ENCODE measurements at places on chromosomes 11 and 22.
A peak's percentile ranks its signal among the peaks of the same experiment; 100 is the strongest.

GRCh38 chr11:119936426-119936825 lies 201.5 kb downstream of the TRIM29 start:
- no peak for DNase-seq

DNA sequence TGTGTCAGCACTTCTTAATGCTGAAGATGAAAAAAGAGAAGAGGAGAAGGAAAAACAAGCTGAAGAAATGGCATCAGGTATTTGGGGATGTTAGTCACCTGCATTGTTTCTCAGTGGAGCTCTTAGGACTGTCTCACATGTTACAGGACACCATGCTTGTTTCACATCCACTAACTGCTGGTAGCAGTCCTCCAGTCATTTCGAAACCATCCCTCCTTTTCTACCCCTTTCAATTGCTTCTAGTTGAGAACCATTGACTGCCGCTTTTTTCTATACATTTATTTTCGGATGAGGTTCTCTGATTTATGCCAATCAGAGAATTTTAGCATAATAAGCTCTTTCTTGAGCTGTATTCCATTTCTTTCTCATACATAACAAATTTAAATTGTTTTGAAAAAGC lies 21.5 kb downstream of the BIRC2 start:
- no peak for DNase-seq

- no peak for DNase-seq
Observed at GRCh38 chr11:84061726-84062125, 775.6 kb upstream of the CCDC90B start.

DNA sequence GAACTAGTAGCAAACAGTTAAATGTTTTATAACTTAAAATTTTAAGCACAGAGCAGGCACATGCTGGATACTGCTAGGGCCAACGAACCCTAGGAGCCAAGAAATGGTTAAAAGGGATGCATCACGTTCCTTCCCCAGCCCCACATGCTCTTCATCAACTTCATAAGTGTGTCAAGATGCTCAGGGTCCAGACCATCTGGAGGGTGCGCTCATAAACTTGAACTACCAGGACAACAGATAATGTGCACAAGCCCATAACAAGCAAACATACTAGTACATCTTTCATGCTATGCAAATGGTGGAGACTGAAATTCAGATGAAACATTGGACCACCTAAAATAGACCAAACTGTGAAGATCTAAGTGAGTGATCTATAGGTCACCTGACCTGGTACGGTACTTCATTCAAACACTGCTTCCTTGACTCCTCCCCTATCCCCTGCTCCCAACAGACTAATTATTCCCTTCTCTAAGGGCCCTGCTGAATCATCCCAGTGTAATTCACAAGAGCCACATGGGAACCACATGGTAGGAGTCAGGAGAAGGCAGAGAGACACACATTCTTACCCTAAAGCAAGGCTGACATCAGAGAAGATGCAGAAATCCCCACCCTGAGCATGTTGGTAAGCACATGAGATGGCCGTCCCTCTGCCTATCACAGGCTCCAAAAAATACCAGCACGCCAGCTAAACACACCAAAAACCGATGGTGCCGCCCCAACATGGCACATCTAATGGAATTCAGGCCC lies 83.9 kb downstream of the ETS1 start:
- no peak for DNase-seq

- DNase-seq = no peak
Observed at GRCh38 chr11:120869097-120869496, 154.8 kb upstream of the TBCEL start.

DNA sequence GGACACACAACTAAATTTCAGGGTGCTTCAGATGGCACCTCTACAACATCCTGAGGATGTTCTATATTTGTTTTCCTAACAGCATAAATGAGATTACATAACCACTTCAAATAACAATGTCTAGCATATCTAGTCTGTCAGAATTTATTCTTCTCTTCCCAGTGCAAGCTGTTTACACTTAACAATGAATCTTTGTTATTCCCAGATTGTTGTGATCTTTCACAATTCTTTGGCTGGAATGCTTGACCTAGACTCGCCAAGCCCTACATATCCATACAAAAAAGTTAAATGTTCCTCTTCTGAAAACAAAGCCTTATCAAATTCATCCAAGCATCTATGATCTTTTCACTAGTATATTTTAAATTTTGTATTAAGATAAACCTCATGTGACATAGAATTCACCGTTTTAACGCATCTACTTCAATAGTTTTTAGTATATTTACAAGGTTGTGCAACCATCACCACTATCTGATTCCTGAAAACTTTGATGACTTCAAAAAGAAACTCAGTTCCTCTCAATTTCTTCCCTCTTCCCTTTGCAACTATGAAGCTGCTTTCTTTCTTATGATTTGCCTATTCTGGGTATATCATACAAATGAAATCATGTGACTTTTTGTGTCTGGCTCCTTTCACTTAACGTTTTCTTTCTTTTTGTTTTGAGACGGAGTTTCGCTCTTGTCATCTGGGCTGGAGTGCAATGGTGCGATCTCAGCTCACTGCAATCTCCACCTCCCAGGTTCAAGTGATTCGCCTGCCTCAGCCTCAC lies 61.7 kb upstream of the CHRNA10 start:
- DNase-seq = no peak

DNA sequence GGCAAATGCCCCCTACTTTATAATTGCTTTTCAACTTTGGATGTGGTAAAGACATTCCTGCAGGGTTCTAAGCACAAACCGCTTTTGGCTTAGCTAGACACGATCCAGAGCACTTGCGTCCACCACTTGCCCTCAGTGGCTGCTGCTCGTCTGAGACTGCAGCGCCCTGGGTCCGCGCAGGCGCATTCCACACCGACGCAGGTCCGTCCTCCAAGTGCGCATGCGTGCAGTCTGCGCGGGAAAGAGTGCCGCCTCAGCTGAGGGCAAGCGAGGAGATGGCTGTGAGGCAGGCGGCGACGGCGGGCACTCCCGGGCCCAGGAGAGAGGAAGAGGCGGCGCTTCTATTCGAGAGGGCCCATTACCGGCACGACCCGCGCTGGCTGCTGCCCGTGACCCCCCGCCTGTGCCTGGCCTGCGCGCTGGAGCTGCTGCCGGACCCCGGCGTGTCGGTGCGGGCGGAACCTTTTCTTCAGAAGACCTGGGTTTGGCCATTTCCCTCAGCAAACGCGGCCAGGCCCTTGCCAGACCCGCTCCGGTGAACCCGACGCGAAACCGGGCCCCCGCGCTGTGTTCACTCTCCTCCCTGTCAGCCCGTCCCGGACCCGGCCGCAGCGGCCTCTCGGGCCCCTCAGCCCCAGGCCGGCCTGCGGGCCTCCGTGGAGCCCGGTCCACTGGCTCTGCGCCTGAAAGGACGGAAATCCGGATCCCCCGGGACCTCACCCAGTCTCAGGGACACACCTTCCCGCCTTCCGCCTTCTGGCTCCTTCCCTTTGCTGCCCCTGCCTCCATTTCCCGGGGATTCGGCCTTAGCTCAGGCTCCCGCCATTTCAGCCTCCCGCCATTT lies at the start of gene MEI1:
Gene MEI1 (plus strand): TSS at position 240 of the 844 bp plus-strand sequence. CDS start 36 bp downstream, at position 276.
- DNase-seq = peak; percentile 89

GRCh38 chr22:29517215-29517908 lies 36.2 kb downstream of the THOC5 start:
- DNase-seq = no peak

DNA sequence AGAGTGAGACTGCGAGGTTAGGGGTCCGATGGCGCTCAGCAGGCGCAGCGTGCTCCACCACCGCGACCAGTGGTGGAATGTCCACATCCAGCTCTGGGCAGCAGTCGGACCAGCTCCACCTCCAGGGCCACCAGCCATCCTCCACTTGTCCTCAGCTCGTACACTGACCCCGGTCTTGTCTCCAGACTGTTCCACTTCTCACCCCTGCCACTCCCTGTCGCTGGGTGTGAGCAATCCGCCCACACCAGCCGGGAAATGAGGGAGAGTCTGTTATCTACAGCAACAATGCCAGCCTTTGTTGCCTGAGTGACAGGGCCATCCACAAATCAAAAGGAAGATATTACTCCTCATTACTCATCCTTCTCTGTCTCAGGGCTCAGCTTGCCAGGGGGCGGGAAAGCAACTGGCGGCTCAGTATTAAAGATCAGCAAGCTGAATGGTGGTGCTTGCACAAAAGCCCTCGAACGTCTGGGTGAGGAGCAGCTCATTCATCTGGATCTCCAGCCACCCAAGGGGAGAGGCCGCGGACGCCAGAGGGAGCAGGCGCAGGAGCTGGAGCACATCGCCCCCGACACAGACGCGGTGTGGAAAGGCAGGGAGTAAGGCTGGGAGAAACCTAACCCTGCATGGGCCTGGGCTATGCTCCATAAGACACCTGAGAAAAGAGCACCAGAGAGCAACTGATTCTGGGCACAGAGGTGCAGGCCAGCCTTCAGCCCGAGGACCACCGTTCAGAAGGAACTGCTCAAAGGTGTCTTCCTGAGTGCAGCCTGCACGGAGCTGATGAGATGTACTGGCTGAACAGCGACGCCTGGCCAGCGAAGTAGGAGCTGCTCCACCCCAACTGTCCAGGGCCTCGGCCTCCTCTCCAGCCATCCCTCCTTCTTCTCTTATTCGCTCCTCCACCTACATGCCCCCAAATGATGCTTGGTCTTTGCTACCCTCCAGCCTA lies 21.9 kb downstream of the IGSF9B start:
- DNase-seq = no peak

DNA sequence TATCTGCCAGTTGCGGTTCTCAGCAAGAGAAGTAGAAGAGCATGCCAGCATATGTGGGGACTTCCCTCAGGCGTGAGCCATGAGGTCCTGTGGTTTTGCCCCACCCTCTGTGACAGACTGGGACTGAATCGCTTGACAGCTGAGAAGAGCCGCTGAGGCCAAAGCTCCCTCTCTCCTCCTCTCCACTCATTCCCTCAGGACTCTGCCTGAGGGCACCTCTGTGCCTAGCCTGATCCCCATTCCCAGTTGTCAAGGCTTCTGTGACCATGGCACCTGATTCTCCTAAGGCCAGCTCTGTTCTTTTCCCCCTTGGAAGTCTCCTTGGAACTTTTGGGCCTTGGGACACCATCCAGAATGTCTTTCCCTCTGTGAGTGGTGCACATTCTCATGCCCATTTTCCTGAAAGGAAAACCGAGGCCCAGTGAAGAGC lies 27.0 kb downstream of the ART5 start:
- DNase-seq = no peak

DNA sequence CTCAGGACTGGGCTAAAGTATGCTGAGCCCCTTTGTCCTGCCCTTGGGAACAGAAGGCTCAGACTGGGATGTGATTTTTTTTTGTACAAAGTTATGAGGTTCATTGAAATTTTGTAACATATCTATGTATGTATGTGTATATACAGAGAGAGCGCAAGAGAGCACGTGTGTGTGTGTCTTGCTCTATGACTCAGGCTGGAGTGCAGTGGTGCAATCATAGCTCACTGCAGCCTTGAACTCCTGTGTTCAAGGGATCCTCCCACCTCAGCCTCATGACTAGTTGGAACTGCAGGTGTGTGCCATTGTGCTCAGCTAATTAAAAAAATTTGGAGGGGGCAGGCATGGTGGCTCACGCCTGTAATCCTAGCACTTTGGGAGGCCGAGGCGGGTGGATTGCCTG lies 5.7 kb downstream of the TMEM25 start:
- DNase-seq = no peak

DNA sequence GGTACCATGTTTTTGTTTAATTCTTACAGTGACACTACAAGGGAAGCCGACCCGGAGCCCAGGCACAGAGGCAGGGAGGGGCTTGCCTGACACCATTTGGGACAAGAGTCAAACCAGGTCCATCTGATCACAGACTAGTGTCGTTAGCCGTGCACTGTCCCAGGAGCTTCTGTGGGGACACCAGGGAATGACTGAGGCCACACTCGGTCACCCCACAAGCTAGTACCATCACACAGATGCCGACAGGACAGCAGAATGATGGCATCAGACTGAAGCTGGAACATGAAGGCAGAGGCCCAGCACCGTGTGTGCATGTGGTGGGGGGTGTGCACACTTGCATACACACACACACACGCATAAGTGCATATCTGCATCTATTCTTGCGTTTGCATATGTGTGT lies 61.5 kb upstream of the NECTIN1 start:
- DNase-seq = no peak

GRCh38 chr11:107770551-107770951 lies 58.7 kb upstream of the SLN start:
- DNase-seq = no peak

GRCh38 chr11:35079611-35080010 lies 59.4 kb upstream of the CD44 start:
- no peak for DNase-seq

DNA sequence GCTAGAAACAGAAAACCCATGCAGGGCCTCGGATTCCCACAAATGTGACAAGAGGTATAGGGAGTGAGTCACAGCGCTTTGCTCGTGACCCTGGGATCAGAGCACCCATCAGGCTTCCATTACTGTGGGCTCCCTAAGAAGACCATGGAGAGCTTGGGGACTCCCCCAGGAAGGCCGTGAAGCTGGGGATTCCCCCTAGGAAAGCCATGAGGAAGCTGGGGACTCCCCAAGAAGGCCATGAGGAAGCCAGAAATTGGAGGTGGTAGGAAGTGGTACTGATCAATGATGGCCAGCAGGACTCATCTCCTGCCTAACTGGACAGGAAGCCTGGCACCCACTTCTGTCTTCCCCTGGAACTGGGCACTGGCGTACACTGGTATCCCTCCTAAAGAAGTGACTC lies 10.1 kb upstream of the DCPS start:
- no peak for DNase-seq

DNA sequence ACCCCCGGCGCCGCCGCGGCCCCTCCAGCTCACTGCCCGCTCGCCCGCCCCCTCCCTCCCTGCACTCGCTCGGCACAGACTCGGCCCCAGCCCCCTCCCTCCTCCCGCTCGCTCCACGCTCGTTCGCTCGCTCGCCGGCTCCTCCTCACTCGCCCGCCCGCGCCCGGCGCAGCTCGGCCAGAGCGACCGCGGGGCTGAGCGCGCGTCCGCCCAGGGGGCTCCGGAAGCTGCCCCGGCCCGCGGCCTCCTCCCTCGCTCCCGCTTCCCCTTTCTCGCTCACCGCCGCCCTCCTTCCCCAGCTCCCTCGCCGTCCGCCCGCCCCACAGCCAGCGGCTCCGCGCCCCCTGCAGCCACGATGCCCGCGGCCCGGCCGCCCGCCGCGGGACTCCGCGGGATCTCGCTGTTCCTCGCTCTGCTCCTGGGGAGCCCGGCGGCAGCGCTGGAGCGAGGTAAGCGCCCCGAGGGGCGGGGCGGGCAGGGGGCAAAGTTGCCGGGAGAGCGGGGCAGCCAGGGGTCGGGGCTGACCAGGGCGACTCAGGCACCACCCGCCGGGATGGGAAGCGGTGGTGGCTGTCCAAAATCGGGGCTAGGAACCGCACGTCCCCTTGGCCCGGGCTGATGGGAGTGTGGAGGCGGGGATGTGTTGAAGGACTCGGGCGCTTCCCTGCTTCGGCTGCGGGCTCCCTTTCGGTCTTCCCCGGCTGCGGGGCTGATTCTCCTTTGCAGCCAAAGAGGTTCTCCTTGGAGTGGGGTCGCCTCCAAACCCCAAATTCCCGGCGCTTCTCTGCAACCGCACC lies at the start of gene SEZ6L:
Gene SEZ6L (plus strand): TSS at position 148 of the 797 bp plus-strand sequence. CDS start 208 bp downstream, at position 356.
- DNase-seq = no peak
